Right atrium auricular region (tissue), 2 donors: ENCODE measurements at places on chromosomes 7 and 10. TPM values are rescaled to one million over a fixed set of nuclear protein-coding genes. Genes with fewer than 3 reads are reported as not detected.

DNA sequence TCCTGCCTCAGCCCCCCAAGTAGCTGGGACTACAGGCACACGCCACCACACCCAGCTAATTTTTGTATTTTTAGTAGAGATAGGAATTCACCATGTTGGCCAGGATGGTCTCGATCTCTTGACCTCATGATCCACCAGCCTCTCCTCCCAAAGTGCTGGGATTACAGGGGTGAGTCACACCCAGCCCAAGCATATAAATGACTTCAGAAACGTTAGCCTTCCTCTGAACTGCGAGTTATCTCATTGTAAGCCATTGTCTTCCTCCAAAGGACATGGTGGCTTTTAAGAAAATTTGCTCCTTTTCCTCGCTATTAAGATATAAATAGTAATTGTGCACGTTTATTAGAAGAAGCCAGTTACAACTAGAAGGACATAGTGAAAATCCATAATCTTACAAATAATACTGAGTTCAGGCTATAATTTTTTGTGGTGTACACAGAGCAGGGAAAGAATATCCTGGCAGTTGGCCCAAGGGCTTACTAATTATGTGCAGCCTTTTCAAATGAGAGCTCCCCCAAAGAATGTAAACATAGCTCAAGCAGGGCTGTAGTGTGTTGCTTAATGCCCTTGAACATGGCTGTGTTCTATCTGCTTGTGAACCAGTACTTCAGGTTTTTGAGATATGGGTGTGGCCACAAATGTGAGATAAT, 495.8 kb downstream of the PARD3 start:
- H3K27me3 ChIP-seq: no peaks in the 10 kb centered on the region
- no peak overlapping the region for H3K4me3 ChIP-seq
- no peaks in the 10 kb centered on the region for H3K36me3 ChIP-seq
- no peak overlapping the region for H3K27ac ChIP-seq

- no peak overlapping the region for H3K4me3 ChIP-seq
- no peak overlapping the region for H3K27ac ChIP-seq
- H3K27me3 ChIP-seq: no peaks in the 10 kb centered on the region
- no peak for DNase-seq
- H3K4me1 ChIP-seq: no peaks in the 10 kb centered on the region
Measured at GRCh38 chr10:121813211-121813815, 114.5 kb downstream of the ATE1 start.

HHEX gene
- 4.9 TPM for total RNA-seq

GRCh38 chr7:129089521-129090212, 34.8 kb upstream of the TNPO3 start:
- no peak overlapping the region for H3K4me3 ChIP-seq
- H3K27ac ChIP-seq: no peak overlapping the region
- no peaks in the 10 kb centered on the region for H3K27me3 ChIP-seq
- H3K36me3 ChIP-seq: no peaks in the 10 kb centered on the region
- no peak for DNase-seq

DNA sequence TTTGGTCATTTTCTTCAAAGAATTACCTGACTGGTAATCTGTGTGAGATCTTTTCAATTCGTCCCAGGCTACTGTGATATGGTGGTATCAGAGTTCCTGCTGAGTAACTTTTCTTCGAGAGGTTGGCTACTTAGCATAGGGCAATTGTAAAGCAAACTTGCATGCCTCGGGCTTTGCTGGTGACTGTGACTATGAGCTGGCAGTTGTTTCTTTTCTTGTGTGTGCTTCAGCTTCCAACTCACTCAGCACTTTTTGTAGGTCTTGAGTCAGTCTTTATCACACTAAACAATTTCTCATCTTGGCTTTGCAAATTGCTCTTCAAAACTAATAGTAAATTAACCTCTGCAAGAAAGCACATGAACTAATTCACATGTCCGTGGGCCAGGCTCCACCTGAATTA, 44.3 kb downstream of the PRR15 start:
- DNase-seq: no peak
- H3K4me3 ChIP-seq: no peak overlapping the region
- no peaks in the 10 kb centered on the region for H3K4me1 ChIP-seq
- no peak overlapping the region for H3K27ac ChIP-seq

GRCh38 chr7:143958781-143959180, 4.1 kb downstream of the OR2F1 start:
- no peaks in the 10 kb centered on the region for H3K36me3 ChIP-seq
- no peaks in the 10 kb centered on the region for H3K4me1 ChIP-seq
- H3K27ac ChIP-seq: no peak overlapping the region
- H3K27me3 ChIP-seq: no peaks in the 10 kb centered on the region

DNA sequence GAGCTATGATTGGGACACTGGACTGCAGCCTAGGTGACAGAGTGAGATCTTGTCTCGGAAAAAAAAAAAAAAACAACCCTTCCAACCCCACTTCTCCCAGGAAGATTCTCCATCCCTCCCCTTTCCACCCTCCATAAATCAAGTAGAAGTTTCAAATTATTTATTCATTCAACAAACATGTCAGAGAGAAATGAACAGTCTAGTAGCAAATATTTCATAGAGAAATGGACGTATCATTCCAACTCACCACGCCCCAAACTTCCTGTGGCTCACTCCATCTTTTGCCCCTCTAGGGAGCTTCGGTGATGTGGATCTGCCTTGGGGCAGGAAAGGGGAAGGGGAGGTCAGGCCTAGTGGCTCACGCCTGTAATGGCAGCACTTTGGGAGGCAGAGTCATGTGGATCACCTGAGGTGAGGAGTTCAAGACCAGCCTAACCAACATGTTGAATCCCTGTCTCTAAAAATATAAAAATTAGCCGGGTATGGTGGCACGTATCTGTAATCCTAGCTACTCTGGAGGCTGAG, 638 bp upstream of the TRAPPC14 start:
- no peaks in the 10 kb centered on the region for H3K27me3 ChIP-seq
- peak overlapping the region; percentile 71 for H3K4me3 ChIP-seq
- no peak for DNase-seq
- peak overlapping the region; percentile 72 for H3K27ac ChIP-seq

DNA sequence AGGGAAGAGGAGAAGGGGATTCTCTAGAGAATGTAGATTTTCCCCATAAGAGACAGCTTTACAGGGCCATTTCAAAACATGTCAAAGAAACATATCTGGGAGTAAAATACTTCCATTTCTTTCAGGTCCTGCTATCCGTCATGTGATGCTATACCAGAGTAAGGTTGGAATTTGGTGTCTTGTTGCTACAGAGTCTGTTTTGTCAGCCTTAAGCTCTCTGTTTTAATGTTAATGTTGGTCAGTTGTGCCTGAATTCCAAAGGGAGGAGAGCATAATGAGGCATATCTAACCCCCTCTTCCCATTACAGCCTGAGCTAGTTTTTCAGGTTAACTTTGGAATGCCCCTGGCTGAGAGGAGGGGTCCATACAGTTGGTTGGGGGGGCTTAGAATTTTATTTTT, 94.7 kb upstream of the CCDC71L start:
- H3K4me1 ChIP-seq: no peaks in the 10 kb centered on the region
- H3K4me3 ChIP-seq: no peak overlapping the region
- no peaks in the 10 kb centered on the region for H3K27me3 ChIP-seq
- H3K36me3 ChIP-seq: no peaks in the 10 kb centered on the region

- peak; percentile 61 for DNase-seq
- no peaks in the 10 kb centered on the region for H3K4me1 ChIP-seq
- no peaks in the 10 kb centered on the region for H3K36me3 ChIP-seq
- H3K4me3 ChIP-seq: no peak overlapping the region
- H3K27ac ChIP-seq: no peak overlapping the region
Measured at GRCh38 chr7:135808206-135808605, 59.6 kb upstream of the FAM180A start.
